GM23338 (cell line): ENCODE measurements at places on chromosomes 16 and 17. TPM values are rescaled to one million over a fixed set of nuclear protein-coding genes. Genes with fewer than 3 reads are reported as not detected.

The ZNF597 gene
- total RNA-seq = 2.4 and 3.8 TPM in 2 replicates

The SLC2A4 gene
- total RNA-seq = 10.2 and 13.6 TPM in 2 replicates

The ACSF3 gene
- 22.8 and 23.1 TPM in 2 replicates for total RNA-seq

The C17orf113 gene
- 1.8 and 2.1 TPM in 2 replicates for total RNA-seq

The KRTAP3-1 gene
- total RNA-seq = not detected in 2 replicates

The HOXB1 gene
- not detected in 2 replicates for total RNA-seq

The IL32 gene
- 2.3 TPM in 1 of 2 replicates, not detected in the other for total RNA-seq

The CLDN9 gene
- 1.0 and 3.0 TPM in 2 replicates for total RNA-seq

The DHRS11 gene
- total RNA-seq = 36.7 and 39.6 TPM in 2 replicates

The PIPOX gene
- 34.6 and 42.8 TPM in 2 replicates for total RNA-seq

The SOX8 gene
- 17.2 and 26.2 TPM in 2 replicates for total RNA-seq

- DNase-seq = no peak
Measured at GRCh38 chr17:1313270-1314005, 34.0 kb downstream of the TRARG1 start.

GRCh38 chr17:258045-258734 is 76.7 kb upstream of the DOC2B start:
- DNase-seq = no peak

DNA sequence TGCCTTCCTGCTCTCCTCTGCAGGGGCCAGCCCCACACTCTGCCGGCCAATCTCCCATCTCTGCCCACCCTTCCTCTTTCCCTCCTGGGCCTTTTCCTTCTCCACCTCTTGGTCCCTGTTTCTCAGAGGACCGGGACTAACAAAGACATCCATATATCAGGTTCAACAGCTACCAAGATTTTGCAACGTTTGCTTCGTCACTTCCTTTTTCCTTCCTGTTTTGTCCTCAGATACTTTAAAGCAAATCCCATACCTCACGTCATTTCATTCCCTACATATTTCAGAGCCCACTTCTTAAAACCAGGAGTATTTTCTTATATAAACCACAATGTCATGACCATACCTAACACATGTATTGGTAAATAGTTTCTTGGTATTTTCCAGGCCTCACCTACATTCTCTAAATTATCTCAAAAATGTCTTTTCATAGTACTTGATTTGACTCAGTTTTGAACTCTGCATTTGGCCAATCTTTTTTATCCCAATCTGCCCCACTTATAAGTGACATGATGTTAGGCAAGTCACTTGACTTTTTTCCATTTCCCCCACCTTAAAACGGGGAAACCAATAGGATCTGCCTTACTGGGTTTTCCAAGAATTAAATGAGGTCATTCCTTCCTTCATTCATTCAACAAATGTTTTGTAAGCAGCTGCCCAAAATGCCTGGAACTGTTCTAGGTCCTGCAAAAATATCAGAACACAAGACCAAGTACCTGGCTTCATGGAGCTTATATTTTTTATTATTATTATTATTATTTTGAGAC is 7.2 kb upstream of the USP10 start:
- DNase-seq = no peak

GRCh38 chr17:73357318-73357717 is 45.5 kb upstream of the CDC42EP4 start:
- no peak for DNase-seq

- DNase-seq = no peak
Measured at GRCh38 chr16:86520317-86521210, 10.2 kb downstream of the FOXF1 start.

- peak; percentile 71 for DNase-seq
Measured at GRCh38 chr17:50681263-50682200, 26.2 kb downstream of the ANKRD40 start.

- DNase-seq = peak; percentile 60
Measured at GRCh38 chr17:42112552-42113176, at the start of gene DHX58. TSS of gene DHX58 (minus strand) at chr17:42112714. CDS start at chr17:42111892, 822 bp downstream.

DNA sequence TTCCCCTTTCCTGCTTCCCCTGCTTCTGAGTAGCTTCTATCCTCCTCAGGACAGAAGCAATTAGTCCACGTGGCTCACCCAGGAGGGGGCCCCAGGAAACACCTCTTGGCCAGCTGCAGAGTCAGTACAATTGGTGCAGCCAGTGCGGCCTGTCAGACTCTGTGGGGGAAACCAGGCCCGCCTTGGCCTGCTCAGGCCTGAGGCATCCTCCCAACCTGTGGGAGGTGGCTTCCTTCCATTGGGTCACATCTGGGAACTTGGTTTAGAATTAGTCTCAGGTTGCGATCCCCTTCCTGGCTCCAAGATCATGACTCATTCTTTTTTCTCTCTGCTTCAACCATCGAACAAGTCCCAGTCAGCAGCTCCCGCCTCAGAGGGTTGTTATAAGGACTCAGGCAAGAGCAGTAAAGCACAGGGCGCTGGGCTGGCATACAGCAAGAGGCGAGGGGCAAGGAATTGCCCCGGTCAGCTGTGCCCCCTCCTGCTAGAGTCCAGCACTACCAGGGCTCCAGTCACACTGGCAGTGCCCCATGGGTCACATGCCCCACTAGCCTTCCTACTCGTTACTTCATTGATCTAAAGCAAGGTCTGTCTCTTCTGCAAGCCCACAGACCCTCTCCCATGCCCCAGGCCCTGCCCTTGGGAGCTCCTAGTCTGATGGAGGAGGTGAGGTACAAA is 8.1 kb upstream of the EPX start:
- DNase-seq = peak; percentile 61

DNA sequence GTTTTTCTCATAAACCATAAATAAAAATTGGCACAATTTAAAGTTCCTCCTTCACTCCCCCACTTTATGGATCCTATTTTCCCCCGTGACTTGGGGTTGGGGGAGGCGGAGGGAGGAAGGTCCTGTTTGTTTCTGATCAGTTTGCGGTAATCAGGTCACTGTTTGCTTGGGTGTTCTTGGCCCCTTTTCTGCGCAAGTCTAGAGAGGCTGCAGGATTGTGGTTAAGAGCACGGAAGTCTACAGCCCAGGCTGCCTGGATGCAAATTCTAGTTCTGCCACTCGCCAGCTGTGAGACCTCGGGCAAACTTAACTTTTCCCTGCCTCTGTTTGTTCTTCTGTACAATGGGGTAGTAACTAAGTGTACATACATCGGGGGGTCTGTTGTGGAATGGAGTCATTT is 12.1 kb downstream of the ATP2C2 start:
- no peak for DNase-seq

GRCh38 chr17:75176625-75177024 is 6.1 kb downstream of the SUMO2 start:
- DNase-seq = no peak

DNA sequence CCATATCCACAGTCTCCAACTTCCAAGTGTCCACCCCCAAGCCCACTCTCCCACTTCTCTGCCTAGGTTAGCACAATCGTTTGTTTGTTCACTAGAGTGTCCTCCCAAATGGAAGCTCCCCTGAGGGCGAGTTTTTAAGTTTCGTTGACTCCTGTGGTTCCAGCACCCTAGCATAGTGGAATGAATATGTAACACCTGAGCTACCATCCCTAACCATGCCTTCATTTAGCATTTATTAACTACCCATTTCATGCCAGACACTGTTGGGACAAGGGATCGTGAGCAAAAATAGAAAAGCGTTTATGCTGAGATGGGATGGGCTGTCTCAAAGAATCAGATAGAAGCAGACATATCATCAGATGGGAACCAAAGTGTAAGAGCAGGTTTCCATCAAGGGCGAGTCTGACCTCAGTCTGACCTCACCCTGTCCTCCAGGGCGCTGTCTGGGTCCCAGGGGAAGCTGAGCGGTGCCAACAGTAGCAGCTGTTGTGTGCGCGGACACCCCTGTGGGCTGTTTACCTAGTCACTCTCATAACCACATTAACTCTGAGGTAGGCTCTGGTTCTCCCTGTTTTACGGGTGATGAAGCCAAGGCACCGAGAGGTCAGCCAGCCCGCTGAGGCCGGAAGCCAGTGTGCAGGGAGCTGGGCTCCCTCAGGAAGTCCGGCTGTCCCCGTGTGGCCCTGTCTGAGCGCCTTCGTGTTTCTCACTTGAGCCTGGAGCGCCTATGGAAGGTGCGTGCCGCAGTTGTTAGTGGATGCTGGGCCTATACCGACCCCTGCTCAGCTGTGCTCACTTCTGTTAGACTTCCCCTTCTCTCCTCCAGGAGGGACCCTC is 6.2 kb downstream of the CNP start:
- DNase-seq = no peak

GRCh38 chr17:2888326-2888725 is 92.1 kb downstream of the RAP1GAP2 start:
- DNase-seq = no peak

- no peak for DNase-seq
Measured at GRCh38 chr16:31365131-31365865, 10.3 kb downstream of the ITGAX start.

DNA sequence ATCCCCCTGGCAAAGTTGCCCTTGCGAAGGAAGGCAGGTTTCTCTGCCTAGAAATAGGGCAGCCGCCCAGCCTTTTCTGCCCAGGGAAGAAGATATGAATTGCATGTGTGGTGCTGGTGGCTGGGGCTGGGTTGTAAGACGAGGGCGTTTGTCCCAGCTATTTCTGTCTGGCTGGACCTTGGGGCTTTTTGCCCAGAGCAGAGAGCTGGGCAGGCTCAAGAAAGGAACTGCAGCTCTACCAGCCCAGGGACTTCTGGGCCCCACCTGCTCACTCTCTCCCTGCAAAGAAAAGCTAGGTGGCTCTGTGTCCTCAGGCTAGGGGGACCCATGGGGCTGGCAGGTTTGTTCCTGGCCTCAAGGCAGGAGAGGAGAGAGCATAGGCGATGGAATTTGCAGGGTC is 586 bp downstream of the CACNG1 start:
- DNase-seq = no peak

DNA sequence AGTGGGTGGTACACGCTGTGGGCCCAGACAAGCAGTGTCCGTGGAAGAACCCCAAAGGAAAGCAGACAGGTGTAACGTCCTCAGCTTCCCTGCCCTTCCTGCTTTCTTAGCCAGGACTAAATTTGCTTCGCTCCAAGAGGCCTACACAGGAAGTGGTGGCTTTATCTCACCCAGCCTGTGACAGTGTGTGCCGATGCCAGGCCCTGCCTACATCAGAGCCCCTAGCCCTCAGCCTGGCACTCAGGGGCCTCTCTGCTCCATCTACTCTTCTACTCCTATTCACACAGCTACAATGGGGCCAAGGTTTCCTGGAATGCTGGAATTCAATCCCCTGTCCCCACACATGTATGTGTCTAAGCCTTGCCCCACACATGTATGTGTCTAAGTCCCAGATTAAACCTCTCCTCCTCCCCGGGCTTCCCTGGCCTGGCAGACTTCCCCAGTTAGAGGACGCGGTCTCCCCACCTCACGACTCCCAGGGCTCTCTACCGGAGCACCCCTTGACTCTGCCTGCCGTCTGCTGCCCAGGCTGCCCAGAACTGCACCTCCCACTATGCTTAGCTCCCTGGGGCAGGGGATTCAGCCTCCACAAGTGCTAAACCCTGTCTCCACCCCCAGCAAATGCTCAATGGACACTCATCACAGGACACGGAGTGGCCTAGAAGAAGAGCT is 8.2 kb downstream of the PGAP3 start:
- no peak for DNase-seq

GRCh38 chr16:85709766-85710585 is 21.2 kb upstream of the GINS2 start:
- no peak for DNase-seq

- DNase-seq = no peak
Measured at GRCh38 chr17:59621771-59622170, 2.1 kb downstream of the CLTC start.

- DNase-seq = no peak
Measured at GRCh38 chr17:8631554-8631877, 991 bp upstream of the MYH10 start.

- peak; percentile 66 for DNase-seq
Measured at GRCh38 chr17:42276609-42277341, 584 bp upstream of the STAT5B start.

GRCh38 chr16:89696670-89697128 is 4.8 kb downstream of the SPATA2L start:
- no peak for DNase-seq

DNA sequence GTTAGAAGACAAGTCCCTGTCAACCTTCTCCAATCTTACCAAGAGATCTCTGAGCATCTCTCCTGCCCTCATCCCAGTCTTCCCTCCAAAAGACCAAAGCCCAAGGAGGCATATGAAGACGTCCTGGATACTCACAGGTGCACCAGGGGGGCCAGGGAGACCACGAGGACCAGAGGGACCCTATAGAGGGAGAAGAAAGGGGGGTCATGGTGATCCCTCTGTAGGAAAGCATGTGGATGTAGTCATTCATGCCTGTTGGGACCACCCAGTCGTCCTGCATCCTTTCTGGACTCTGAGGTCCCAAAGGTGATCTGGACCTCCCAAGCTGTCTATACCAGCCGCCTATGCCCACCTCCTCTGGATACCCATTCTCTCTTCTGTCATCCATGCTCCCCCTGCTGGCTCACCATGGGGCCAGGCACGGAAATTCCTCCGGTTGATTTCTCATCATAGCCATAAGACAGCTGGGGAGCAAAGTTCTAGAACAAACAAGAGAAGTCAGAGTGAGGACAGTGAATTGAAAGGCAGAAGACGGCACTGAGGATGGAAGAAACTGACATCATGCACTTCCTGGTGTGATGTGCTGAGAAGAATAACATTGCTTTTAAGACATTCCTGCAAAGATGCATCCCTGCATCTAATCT is 3.3 kb downstream of the COL1A1 start:
- DNase-seq = peak; percentile 72

- no peak for DNase-seq
Measured at GRCh38 chr16:23826528-23827045, 9.2 kb upstream of the PRKCB start.

- no peak for DNase-seq
Measured at GRCh38 chr16:89601906-89602272, 11.6 kb upstream of the DPEP1 start.

DNA sequence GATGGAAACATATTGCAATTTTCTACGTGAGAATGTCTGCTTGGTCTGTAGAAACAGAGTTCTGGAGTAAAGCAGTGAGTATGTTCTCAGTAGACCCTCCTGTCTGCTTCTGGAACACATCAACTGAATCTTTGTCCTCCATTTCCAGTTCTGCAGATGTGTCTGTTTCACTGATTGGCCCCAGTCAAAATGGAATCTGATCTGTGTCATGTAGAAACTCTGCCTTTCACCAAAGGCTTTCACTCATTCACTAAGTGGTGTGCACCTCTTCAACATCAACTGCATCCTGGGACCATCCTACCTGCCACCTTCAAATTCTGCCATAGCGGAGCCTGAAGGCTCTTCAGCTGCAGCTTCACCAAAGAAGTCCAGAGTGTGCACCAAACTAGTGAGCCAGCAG is 2.8 kb upstream of the ZNF267 start:
- DNase-seq = no peak

DNA sequence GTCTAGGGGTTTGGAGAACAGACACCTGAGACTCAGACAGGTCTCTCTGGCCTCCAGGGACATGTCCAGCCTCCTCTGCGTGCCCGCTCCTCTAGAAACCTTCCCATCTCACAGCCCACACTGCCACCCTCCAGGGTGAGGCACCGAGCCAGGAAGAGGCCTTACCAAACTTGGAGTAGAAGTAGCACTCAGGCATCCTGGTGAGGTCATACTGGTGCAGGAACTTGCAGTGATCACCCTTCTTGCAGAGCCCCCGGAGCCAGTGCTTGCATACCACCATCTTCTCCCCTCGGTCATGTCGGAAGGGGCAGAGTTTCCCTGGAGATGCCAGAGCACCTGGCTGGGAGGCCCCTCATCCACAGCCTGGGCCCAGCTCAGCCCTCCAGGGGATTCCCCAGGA is 4.2 kb downstream of the CPSF4L start:
- no peak for DNase-seq
